Amniotic epithelial cell (primary cell): ENCODE measurements at places on chromosomes 4 and X.

GRCh38 chr4:77815636-77816035, 3.5 kb downstream of the CNOT6L start:
- no peak for DNase-seq

DNA sequence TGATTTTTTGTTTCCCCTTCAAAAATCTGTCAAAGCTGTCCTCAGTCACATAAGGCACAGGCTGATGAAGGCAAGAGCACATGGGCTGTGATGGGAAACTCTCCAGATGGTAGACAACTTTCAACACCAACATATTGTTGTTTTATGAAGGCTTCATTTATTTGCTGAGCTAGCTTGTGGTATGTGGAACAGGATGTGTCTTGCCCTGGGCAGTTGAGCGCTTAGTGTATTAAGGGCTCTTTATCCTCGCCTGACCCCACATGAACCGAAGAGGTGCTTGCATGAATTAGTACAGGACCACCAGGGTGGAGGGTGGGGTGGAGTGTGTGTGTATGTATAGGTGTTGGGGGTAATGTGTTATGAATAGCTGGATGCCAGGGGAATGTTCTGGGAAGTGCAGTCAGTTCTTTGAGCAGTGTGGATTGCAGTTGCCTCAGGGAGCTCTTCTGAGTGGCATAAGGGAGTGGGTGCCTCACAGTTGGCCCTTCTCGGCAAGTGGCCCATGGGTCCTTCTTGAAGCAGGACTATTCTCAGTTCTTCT, 103.1 kb downstream of the PHEX start:
- DNase-seq: peak; percentile 72

- no peak for DNase-seq
Observed at GRCh38 chrX:1435241-1435895, 17.3 kb downstream of the ASMTL start.

- DNase-seq: no peak
Observed at GRCh38 chrX:40009890-40010289, 87.9 kb downstream of the BCOR start.

- peak; percentile 73 for DNase-seq
Observed at GRCh38 chr4:73341454-73341853, 62.6 kb upstream of the ALB start.

DNA sequence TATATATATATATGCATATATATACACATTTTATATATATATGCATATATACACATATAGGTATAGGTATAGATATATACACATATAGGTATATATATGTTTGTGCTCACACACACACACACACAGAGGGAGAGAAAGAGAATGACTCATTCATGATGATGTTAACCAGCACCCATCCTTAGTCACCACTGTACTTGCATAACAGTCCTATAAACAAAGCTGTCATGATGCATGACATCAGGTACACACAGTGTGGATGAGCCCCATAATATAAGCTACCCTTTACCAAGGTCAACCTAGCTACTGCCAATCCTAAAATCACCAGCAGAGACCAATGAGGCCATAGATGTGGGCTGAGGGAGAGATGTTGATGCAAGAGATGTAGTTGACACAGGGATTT, 1408.0 kb downstream of the RAPGEF2 start:
- DNase-seq: peak; percentile 12

DNA sequence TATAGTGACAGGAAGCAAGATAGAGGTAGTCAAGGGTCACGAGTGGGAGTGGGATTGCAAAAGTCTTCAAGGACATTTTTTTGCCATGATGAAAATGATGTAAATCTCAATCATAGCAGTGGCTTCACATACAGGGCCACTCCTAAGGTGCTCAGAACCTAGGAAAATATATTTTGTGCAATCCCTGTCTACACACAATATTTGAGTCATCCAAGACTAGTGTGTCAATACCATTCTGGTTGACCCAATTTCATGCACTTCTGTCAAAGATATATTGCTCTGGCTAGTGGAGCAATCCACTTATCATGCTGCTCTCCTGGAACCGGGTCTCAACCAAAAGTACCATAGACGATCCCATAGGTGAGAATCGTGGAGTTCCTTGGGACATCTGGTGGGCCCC, 24.2 kb upstream of the XPNPEP2 start:
- no peak for DNase-seq

- DNase-seq: no peak
Observed at GRCh38 chr4:151153585-151153984, 54.2 kb downstream of the RPS3A start.
